ENCODE measurements at places on chromosomes 7 and 10. TPM values are rescaled to one million over a fixed set of nuclear protein-coding genes. Genes with fewer than 3 reads are reported as not detected.

GRCh38 chr10:103737735-103738367 lies 117.5 kb downstream of the SH3PXD2A start:
- no peak for DNase-seq

DNA sequence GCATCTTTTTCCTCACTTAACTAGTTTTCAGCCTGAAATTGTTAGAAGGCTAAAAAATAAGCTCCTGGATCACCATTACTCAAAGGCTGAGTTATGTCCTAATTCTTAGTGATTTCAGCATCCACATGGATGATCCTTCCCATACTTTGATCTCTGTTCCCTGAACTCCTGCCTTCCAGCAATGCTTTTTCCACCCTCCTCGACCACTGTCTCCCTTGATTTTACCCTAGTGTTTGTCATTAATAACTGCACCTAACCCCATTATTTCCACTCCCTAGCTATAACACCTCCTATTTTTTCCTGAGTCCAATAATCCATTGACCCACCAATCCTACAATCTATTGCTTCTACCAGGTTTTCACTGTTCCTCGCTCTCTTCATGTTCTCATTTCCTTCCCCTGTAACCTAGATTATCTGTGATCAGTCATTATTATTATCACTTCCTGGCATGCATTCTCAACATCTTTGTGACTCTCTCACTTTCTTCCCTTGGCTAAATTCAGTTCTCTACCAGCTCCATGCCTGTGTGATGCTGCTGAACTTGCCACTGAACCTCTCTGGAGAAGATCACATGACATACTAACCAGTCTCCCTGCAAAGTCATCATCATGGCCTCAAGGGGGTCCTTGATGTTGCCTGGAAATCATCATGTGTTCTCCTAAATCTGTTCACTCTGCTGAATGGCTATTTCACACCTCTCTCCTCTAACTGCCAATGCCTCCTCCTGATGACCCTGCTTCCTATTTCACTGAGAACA lies 6.5 kb upstream of the CALU start:
- no peak for DNase-seq

TRPV5 gene
- not detected for total RNA-seq

ABCB4 gene
- total RNA-seq: 0.18 TPM

SDHAF3 gene
- 16.1 TPM for total RNA-seq

Measured in Panc1 (cell line).